Stimulated activated CD4-positive, alpha-beta T cell treated with anti-CD3 and anti-CD28 coated beads, Interleukin-4, amount 100 ng/mL, for 1 hour (primary cell): ENCODE measurements at places on chromosomes 6 and 20.

DNA sequence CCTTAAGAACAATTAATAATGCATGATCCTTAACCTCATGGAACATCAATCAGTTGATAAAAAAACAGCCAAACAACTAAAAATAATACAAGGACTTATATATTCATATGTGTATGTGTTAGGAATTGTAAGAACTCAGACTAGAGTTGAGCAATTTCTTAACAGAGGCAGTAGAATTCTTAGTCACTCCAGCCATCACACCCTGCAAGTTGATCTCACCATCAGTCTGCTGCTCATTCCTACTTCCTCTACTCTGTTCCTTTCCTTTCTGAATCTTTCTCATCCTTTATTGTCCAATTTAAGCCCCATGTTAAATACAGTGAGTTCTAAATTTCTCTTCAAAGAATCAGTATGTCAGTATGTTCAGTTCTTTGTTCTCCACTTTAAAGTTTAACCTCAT lies 2.6 kb downstream of the ZNF165 start:
- no peak for DNase-seq

- no peak for DNase-seq
Measured at GRCh38 chr6:155439376-155439775, 16.3 kb downstream of the NOX3 start.

DNA sequence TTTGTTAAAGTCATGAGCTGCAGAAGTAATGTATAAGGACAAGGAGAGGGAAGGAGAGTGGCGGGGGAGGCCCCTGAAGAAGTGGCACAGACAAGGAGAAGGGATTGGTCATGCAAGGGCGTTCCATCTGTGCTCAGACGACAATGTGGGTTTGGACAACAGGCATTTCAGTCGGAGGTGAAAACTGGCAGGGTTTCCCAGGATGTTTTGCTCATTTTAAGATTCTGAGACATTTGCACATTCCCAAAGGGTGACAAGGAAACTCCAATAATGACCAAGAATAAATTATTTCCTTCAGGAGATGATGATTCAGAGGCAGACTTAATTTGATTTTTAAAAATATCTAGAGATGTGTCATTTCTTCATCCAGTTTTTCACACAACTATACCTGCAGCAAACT lies 181.8 kb downstream of the HIVEP2 start:
- no peak for DNase-seq

- DNase-seq, result no peak
Measured at GRCh38 chr6:143675946-143676345, 1.8 kb upstream of the PHACTR2 start.

DNA sequence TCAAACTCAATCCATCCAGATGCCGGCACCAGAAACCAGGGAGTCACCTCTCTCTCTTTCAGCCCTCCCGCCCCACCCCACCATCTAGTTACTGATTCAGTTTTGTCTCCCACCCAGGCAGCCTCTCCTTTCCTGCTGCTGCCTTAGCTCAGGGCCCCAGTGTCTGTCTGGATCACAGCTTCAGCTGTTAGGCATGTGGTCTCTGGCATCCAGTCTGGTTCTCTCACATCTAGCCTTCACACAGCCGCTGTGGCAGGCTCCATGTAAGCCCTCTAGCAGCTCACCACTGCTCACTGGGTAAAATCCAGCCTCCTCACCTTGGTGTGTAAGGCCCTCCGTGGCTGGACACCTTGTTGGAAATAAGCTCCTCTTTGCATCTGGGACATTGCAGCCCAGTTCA lies 21.3 kb downstream of the AARS2 start:
- DNase-seq, result no peak

- DNase-seq, result no peak
Measured at GRCh38 chr6:1636971-1637871, 27.5 kb downstream of the FOXC1 start.

DNA sequence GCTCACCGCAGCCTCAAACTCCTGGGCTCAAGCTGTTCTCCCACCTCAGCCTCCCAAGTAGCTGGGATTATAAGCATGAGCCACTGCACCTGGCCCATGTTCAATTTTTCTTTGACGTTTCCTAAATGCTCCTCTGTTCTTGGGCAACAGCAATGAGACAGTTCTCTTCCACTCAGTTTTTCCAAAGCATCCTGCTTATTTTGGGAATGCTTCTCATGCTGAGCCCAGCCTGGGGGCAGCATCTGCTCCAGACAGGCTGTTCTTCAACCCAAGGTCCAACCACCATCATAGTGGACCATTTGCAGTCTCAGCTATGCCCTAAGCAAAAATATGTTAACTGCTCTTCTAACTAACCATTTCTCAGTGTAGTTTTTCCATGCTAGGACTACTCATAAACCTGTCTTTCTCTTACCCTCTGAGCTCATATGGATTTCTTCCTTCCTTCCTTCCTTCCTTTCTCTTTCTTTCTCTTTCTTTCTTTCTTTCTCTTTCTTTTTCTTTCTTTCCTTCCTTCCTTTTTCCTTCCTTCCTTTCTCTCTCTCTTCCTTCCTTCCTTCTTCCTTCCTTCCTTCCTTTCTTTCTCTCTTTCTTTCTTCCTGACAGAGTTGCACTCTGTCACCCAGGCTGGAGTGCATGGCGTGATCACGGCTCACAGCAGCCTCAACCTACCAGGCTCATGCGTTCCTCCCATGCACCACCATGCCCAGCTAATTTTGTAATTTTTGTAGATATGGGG lies 48.4 kb downstream of the GCNT2 start:
- no peak for DNase-seq

- DNase-seq, result no peak
Measured at GRCh38 chr6:146770275-146770964, 171.6 kb downstream of the ADGB start.

DNA sequence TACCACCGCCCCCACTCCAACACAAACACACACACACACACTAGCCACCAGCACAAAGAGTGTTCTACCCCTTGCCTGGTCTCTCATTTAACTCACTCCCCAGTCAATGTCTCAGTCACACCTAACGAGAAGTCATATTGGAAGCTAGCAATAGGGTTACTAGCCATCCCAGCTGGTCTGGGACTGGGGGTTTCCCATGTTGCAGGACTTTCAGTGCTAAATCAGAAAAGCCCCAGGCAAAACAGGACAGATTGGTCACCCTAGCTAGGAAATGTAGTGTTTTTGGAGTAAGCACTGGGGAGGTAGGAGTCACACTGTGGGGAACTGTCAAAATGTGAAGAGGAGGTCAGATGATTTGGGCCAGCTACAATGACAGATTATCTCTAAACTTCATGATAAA lies 158.1 kb downstream of the UNC5CL start:
- DNase-seq, result no peak

GRCh38 chr6:148179786-148180185 lies 162.9 kb upstream of the SASH1 start:
- no peak for DNase-seq

- no peak for DNase-seq
Measured at GRCh38 chr6:139388384-139388783, 13.9 kb upstream of the CITED2 start.

DNA sequence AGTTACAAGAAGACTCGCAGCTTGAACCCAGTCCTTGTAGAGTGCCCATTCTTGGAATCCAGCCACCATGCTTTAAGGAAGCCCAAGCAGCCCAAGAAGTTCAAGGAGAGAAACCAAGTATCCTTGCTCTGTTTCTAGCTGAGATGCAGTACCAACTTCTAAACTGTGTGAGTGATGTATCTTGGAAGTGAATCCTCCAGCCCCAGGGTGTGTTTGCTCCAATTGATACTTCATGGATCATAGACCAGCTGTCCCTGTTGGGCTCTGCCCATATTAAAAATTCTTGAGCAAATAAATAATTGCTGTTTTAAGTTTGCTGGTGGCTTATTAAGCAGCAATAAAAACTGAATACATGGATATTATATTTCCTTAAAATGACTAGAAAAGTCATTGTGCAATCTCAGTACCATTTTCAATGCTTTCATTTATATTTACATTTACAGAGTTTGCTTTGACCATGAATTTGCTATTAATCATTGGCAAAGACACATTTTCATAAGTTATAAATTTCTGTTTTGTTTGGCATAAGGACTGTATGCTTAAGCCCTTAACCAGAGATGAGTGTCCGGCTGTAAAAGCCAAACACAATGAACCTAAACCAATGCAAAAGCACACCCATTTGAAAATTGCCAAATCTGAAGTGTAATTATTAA lies 9.2 kb downstream of the SPTLC3 start:
- DNase-seq, result no peak

DNA sequence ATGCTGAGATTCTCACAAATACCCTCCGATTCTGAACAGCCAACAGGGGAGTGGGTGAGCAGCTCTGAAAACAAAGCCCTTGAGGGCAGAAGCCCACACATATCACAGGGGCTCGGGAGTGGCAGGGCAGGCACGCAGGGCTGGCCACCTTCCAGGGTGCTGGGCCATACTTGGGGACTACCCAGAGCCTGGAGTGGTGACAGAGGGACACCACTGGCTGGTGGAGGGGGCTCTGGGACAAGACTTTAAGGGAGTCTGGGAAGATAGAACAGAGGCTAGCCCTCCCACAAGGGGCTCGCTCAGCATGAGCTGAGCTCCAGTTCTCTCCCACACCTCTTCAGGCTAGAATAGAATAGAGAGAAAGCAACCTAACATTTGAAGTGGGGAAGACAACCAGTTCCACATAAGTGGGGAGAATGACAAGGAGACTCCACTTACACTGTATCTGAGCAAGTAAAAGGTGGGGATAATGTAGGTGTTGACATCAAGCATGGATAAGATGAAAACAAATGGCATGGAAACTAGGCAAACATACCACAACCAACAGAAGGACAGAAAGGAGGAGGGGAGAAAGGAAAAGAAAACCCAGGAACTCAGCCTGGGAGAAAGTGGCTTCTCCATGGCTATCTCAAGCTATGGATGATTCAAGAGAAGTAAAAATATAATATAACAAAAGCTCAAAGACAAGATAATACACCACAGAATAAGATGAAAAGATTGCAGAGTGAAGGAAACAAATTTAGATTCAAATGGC lies 7.0 kb downstream of the PPIL1 start:
- DNase-seq, result no peak

DNA sequence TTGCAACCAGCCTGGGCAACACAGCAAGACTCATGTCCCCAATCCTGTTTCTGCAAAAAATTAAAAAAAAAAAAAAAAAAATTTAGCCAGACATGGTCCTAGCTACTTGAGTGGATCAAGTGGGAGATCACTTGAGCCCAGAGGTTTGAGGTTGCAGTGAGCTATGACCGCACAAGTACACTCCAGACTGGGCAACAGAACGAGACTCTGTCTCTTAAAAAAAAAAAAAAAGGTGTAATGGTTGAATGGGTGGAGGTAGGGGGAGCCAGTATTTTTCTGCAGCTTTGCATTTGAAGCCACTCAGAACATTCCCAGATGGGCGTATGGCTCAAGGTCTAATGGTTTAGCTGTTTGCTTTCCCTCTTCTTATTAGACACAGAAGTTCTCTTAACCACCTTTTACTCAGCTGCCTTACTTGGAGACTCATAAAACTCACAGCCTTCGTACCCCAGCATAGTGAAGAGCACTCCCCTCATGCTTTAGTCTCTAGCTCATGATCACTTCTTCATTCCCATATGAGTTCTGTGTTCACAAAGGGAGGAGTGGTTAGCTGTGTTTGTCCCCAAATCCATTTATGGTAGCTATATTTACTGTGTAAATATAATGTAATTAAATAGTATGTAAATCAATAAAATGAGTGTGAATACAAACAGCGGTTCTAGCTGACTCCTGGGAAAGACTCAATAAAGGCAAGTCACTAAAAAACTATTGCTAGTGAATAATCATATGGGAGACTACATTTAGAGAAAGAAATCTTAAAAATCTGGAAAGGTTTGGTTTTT lies 9.0 kb downstream of the FKBP1A start:
- no peak for DNase-seq

- DNase-seq, result no peak
Measured at GRCh38 chr20:9616455-9616805, 102.0 kb downstream of the LAMP5 start.

GRCh38 chr6:135624402-135625295 lies 127.1 kb upstream of the AHI1 start:
- no peak for DNase-seq

DNA sequence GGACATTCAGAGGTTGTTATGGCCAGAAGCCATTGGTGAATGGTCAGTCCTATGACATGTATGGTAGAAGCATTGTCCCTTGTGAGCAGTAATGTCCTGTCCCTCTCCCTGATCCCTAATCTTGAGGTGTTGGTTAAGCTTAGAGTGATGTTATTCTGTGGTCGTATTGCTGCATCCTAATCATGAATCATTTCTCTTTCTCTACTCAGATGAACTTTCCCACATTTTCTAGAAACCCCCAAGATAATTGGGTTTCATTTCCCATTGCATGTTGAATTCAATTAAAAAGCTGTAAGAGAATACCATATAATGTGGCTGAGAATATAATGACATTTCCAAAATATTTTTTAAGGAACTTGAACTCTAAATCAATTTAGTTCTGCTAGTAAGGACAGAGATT lies 175.1 kb downstream of the PLCB4 start:
- no peak for DNase-seq

DNA sequence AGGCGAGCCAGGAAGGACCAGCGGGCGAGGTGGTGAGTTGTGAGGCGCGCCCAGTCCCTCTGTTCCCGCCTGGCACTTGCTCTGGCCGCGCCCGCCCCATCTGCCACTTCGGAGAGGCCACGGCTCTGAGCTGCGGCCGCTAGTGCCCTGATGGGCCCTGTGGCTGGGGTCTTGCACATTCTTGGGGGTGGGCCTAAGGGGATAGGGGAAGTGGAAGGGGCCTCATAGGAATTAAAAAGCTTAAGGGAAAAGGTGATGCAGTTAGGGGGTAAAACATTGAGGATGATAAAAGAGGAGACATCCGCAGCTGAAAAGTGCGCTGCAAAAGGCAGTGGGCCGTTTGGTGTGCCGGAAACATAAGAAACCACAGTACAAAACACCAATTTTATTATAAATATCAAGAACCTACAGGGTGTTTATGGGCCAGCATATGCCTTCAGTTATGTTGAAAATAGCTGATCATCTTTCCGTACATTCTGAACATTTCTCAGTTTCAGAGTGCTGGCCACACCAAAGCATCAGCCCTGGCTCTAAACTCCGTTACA lies 1.1 kb upstream of the PSMB8 start:
- no peak for DNase-seq
